ENCODE measurements at places on chromosomes 7 and 10.

- DNase-seq: peak; percentile 59
Measured at GRCh38 chr10:70132098-70133029, at the start of gene AIFM2. Gene AIFM2 (minus strand): TSS chr10:70132825. CDS start chr10:70124084, 8,741 bp downstream.

DNA sequence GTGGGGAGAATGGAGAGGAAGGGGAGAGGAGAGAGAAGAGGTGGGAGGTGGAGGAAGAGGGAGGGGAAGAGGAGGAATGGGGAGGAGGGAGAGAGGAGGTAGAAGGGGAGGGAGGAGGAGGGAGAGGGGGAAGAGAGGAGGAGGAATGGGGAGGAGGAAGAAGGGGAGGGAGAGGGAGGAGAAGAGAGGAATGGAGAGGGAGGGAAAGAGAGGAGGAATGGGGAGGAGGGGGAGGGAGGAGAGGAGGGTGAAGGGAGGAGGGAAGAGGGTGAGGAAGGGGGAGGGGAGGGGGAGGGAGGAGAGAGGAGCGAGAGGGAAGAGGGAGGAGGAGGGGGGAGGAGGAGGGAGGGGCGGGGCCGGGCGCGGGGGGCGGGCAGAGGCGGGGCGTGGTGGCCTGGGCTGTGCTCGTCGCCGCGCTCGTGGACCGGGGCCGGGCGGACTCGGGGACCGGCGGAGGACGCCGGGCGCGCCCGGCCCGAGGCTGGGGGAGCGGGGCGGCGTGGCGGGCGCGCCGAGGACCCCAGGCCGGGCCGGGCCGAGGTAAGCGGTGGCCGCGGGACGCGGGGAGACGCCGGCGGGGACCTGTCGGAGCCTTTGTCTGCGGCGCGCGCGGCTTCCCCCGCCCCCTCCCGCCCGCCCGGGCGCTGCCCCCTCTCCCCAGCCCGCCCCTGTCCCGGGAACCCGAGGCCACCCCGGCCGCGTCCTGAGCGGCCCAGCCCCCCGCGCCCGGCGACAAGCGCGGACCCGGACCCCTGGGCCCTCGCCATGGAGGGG lies at the start of gene SLC29A4:
TSS of gene SLC29A4 (plus strand) at position 401 of the 774 bp plus-strand sequence. CDS start 4,874 bp downstream, outside the sequence.
- DNase-seq: peak; percentile 40

- DNase-seq: no peak
Measured at GRCh38 chr10:116253716-116254115, 19.3 kb downstream of the GFRA1 start.

DNA sequence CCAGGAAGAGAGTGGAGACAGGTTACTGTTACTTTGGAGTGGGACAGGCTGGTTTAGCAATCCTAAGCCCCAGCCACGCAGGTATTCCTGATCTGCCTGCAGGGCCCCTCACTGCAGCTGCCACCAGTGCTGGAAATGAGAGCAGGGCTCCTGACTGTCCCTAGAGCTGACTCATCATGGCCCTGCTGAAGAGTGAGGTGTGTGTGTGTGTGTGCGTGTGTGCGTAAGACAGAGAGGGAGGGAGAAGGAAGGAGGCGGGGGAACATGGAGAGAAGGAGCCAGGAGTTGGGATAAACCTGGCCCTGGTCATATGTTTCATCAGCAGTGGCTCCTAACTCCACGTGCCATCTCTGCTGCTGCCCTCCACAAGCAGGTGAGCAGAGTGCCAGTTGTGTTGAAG lies 3.6 kb downstream of the FOXI2 start:
- DNase-seq: no peak

DNA sequence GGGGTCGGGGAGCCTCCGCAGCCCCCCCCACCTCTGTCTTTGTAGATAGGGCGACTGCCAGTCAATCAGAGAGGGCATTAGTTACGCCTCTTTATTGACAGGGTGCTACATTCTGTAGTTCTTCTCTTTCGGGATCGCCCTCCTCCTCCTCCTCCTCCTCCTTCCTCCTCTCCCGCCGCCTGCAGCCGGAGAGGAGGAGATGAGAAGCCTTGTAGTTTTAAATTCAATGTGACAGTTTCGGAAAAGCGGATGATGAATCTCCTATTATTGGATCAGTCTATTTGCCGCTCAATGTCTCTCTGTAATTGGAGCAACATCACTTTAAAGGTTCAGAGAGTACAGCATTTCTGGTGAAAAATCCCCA lies 587 bp upstream of the UNCX start:
- no peak for DNase-seq

DNA sequence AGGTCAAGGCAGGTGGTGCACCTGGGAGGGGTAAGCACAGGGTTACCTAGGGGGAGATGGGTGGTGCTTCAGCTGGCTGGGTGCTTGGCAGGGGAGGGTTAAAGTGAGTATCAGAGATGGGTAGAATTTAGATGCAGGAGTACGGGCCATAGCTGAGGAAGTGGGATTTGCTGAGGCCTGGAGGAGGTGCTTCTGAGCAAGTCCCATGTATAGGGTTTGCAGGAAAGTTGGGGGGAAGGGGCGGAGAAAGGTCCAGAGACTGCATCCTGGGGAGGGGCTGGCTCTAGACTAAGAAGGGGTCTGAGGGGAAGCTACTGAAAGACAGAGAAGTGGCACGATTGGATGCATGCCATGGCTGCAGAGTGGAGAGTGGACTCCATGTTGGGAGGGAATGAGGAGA lies 281.6 kb upstream of the ZNF32 start:
- no peak for DNase-seq

GRCh38 chr7:36303202-36304098 lies 86.2 kb upstream of the ANLN start:
- DNase-seq: no peak

- DNase-seq: no peak
Measured at GRCh38 chr7:80175744-80176143, 41.1 kb downstream of the GNAI1 start.

- DNase-seq: no peak
Measured at GRCh38 chr10:43249151-43249961, 17.5 kb downstream of the RASGEF1A start.

DNA sequence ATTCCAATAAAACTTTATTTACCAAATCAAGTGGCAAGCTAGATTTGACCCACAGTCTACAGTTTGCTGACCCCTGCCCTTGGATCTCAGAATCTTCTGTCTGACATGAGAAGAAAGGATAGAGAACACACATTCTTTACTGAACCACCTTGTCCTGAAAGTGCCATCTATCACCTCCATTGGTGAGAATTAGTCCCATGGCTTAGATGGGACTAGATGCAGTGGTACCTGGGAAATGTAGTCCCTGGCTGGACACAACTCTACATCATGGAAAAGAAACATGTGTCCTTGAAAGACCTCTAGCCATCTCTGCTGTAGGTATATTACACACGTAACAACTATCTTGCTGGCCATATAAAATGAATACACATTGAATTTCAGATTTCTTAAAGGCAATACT lies 336.2 kb downstream of the LHFPL3 start:
- DNase-seq: no peak

GRCh38 chr10:77285529-77286182 lies 352.0 kb downstream of the KCNMA1 start:
- no peak for DNase-seq

- DNase-seq: no peak
Measured at GRCh38 chr10:103627111-103627892, 133.8 kb downstream of the NEURL1 start.

DNA sequence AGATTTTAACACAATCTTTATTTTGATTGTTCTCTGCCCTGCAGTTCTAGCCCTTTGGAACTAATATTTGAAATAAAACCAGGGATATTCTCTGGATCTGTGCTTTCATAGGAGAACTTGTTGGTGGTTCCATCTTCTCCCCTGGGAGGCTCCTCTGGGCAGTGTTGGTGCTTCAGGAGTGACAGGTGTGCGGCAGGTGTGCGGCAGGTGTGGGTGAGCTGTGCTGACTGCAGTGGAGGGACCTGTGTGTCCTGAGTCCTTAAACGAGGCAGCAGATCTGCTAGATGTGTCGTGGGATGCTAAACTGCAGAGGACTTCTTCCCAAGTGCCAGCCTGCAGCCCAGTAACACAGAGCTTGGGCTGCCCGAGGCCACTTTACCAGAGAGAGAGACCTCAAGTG lies 98.4 kb downstream of the LYZL1 start:
- no peak for DNase-seq

GRCh38 chr10:93821051-93821772 lies 63.5 kb downstream of the LGI1 start:
- DNase-seq: no peak

GRCh38 chr7:37284805-37285231 lies 163.8 kb downstream of the ELMO1 start:
- DNase-seq: peak; percentile 30

- DNase-seq: no peak
Measured at GRCh38 chr7:101598986-101599771, 29.9 kb downstream of the MYL10 start.

DNA sequence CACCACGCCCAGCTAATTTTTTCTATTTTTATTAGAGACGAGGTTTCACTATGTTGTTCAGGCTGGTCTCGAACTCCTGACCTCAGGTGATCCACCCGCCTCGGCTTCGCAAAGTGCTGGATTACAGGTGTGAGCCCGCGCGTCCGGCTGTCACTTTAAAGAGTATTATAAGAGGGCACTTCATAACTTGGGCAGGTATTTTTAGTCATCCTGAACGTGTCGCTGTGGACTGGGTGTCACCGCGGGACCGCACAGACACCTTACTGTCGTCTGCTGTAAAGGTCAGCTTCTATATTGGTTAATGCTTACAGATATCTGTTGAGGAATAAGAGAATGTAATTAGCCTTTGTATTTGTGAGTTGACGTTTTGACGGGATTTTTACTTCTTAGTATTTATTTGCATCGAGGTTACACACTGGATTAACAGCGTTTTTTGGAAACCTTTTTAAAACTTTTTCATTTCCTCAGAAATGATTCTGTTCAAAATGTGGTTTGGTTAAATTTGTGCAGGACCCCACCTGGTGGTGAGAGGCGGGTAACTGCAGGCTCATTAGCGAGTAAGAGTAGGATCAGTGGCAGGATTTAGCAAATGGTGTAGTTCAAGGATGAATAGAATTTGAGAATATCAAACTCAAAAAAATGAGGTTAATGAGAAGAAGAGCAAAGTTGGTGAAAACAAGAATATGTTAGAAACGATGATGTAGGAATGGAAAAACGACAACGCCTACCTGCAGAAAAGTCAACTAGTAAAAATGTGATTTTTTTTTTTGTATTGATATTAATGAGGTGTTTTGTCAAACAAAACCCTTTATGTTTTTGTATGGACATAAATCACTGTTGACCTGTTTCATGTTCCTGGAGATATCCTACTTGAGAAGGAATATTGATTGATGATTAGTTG lies 3.2 kb downstream of the DNAJB6 start:
- DNase-seq: peak; percentile 56

DNA sequence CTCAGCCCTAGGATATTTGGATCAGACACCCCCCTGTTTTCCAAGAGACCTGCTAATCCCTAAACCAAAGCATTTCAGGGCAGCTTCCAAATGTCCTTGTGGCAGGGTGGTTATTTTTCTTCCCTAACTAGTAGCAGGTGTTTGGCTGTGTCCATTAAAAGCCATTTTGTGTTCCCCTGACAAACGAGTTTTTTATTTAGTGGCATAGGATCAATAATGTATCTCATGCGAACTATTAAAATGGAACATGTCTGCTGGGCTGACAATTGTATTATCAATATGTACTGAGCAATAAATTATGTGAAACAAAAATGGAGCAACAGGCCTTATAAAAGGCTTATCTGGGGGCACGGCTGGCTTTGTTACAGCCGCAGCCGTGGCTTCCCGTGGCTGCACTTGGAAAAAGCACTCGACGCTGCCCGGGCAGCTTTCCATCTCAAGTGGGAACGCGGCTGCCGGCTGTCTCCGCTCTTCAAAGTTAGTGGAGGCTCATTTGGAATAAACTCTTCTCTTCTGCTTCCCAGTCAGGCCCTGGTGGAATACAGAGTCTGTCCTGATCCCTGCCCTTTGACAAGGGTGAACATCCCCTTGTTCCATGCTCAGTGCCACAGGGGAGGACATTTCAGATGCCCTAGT lies 554.3 kb downstream of the TYW1 start:
- DNase-seq: no peak

GRCh38 chr7:15972862-15973275 lies 286.4 kb upstream of the MEOX2 start:
- DNase-seq: no peak

DNA sequence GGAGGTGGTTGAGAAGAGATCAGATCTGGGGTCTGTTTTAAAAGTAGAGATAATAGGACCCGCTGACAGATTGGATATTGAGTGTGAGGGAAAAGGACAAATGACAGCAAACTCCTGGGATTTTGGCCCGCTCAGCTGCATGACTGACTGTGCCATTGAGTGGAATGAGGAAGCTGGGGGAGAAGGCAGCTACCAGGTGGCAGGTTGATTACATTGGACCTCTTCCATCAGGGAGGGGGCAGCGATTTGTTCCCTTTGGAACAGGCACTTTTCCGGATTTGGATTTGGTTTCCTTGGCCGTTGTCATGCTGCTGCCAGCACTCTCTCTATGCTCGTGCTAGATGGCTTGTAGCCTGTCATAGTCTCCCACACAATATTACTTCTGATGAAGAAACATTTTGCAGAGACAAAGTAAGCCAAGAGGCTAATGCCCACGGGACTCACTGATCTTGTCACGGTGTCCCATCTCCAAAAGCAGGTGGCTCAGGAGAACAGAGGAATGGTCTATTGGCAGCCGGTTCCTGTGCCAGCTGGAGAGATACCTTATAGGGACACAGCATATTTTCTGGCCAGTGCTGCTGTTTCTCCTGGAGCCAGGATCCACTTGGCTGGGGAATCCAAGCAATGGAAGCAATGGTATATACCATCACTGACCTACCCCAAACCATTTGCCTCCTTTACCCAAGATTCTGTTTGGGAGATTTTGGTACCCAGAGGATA lies 69.1 kb upstream of the WAC start:
- DNase-seq: no peak

DNA sequence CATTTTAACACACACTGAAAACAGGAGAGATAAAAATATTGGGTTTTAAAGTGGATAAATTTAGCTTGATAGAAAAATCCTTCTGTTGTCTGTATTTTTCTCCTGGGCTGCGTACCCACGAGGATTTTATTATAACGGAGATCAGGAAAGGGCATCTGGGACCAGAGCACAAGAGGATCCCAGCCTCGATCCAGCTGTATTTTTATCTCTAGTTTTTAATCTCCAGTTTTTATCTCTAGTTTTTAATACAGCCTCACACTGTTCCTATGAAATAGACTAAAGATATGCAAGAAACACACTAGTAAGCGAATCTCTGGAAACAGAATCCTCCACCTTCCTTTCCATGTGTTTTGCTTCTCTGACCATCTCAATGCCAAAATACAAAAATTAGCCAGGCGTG lies 295.2 kb downstream of the FRMD4A start:
- no peak for DNase-seq

DNA sequence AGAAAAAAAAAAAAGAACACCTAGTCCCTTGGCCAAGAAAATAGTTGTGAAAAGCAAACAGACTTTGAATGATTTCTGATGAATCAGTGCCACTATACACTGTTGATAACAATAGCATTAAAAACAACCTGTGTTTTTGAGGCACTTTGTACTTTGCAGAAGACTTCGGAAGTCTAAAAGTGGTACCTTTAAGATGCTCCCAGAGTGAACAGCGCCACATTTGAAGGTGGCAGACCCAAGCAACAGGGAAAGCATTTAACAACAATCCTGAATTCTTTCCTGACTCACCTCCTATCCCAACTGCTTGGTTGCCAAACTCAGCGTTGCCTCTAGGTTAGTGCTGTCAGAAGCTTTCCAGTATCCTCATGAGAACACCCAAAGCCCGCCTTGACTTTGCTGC lies 102.5 kb upstream of the CCDC6 start:
- no peak for DNase-seq

- DNase-seq: no peak
Measured at GRCh38 chr7:74627661-74628411, 29.7 kb upstream of the GTF2I start.
